ENCODE measurements at places on chromosomes 6 and 20.

DNA sequence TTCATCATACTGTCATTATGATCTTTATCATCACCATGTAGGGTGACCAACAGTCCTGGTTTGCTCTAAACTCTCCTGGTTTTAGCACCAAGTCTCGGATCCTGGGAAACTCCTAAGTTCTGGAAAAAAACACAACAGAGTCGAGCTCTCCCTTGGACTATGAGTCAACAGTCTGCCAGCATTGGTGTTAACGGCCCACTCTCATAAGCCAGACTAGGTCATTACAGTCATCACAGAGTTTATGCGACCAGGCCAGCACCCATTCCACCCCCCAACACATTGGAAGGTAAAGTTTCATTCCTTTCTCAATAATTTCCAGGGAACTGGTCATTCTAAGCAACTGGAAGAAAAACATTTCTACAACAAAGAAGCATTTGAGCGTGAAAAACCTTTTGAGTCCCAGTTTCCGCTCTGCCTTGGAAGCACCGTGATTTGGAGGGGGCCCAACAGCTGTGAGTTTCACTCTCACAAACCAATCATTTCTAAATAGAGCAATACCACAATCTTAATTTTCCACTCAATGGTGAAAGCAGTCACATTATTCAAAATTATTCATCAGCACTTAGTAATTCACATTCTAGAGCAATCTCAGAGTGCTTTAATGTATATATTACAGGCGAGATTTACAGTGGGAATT is 445.0 kb downstream of the CDH26 start:
- DNase-seq: no peak

DNA sequence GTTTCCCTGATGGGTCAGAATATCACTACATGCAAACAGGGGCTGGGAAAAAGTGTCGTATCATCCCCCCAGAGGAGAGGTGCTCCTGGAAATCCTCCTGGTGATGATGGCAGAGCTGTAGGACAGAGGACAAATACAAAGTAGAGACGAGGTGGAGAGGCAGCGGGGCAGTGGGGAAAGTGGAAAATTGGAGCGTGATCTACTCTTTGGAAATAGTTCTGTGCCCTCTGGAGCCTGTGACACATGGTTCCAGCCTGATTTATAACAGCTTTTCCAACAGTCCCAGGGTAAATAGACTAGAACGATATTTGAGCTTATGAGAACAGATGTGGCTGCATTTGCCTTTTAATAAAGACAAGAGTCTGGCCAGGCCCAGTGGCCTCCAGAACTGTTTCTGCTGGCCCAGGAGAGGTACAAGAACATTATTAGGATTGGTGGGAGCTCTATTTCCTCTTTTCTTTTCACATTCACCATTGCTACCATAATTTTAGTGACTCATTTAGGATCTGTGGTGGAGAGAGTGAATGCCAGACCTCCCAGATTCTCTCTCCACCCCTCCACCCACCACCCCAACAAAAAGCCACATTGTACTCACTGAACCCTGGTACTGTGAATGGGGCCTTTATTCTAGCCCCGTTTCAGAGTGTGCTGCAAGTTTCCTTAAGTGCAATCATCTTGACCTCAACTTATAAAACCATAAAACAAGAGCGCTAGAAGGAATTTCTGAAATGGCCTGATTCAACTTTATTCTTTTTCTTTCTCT is 78.3 kb downstream of the BTBD3 start:
- DNase-seq: no peak

DNA sequence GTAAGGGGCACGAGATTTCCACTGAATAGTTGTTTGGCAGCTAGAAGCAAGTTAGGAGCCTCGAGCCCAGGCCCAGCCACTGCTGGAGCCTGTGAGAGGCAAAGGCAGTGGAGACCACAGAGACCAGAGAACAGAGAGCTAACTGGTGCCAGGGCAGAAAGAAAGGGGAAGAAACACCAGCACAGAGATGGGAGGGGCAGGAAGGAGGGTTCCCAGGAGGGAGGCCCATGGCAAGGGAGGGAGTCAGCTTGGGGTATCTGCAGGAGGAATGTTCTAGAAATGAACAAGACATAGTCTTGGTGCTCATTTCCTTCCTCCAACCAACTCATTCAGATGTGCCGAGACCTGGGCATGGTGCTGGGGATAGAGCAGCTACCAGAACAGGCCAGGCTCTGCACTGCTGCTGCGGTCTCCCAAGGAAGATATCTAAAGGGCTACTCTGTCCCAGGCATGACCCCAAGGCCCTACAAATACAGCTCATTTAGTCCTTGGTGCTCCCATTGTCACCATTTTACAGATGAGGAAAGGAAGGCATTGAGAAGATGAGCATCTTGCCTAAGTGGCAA is 10.7 kb downstream of the ANGPT4 start:
- DNase-seq: no peak

GRCh38 chr20:51661609-51662178 is 106.5 kb downstream of the ATP9A start:
- DNase-seq: no peak

DNA sequence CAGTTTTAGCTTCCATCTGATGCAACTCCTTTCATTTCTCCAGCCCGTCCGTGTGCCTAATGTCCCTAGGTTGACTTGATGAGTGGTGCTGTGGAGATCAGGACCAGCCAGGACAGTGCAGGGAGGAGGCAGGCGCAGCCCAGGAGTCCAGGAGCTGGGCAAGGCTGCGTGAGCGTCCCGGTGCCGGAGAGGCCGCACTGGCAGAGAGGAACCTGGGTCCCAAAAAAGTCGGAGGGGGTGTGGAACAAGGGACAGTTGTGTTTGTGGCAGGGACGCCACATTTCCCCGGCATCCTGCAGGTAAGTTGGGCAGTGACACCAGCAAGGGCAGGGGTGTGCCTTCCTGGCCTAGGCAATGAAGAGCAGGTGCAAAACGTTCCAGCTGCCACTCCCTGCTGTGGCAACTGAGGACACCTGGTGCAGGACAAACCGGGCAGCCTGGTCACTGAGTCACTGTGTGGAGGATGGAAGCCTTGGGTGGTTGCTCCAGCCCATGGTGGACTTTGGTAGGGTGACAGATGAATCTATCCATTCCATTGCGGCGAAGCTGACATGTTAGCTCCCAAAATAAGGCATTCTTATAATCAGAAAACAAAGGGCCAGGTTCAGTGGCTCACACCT is 53.2 kb downstream of the RAMACL start:
- DNase-seq: no peak

GRCh38 chr6:134310817-134311216 is 7.1 kb downstream of the SGK1 start:
- no peak for DNase-seq

- no peak for DNase-seq
Observed at GRCh38 chr20:3927486-3928291, 38.5 kb downstream of the PANK2 start.

- no peak for DNase-seq
Observed at GRCh38 chr6:167956983-167957492, 40.4 kb upstream of the KIF25 start.

DNA sequence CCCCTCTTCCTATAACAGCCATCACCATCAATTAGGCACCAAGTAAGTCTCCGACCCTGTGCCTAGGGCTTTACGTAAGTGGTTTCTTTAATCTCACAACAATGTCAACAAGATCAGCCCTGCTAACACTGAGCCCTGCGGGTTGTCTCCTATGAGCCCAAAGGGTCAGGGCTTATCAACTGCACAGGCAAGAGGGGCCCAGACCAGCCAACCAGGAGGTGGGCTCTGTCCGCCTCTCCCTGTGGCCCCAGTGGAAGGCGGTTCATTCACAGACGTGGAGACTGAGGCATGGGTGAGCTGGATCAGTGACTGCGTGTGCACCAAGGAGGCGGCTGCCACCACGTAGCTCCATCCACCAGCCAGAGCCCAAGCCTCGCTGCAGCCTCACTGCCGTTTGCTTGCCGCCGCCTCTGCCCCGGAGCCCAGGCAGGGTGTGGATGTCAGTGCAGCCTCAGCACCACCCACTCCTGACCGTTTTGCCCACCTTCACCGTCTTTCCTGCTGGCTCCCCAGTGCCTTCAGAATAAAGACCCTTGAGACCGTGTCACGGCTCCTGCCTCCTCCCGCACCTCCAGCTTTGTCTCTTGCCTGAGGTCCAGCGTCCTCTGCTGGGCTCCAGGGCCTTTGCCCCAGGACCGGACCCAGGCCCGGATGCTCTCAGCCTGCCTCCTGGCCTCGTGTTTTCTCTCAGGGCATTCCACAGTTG is 78.7 kb downstream of the DLL1 start:
- no peak for DNase-seq

DNA sequence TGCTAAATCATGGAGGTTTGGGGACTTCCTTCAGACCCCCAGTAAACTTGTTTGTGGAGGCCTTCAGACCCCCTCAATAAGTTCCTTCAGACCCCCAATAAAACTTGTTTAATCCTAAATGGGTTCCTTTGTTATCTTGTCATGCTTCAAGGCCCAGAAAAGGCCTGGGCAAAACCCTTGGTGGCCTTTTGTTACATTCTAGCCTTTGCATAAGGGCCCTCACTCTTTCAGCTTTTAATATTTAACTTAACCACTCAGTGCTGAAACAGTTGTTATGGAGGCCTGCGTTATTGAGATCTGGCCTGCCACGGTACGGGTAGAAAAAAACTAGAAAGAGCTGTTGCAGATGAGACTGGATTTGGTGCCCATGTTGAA is 4.3 kb upstream of the DYNLRB1 start:
- DNase-seq: no peak

- peak; percentile 89 for DNase-seq
Observed at GRCh38 chr20:36541227-36541767, at the start of gene MYL9. MYL9 (plus strand) TSS chr20:36541519; CDS start chr20:36544885, 3,366 bp downstream.

- no peak for DNase-seq
Observed at GRCh38 chr6:152771061-152771687, 20.6 kb downstream of the VIP start.

DNA sequence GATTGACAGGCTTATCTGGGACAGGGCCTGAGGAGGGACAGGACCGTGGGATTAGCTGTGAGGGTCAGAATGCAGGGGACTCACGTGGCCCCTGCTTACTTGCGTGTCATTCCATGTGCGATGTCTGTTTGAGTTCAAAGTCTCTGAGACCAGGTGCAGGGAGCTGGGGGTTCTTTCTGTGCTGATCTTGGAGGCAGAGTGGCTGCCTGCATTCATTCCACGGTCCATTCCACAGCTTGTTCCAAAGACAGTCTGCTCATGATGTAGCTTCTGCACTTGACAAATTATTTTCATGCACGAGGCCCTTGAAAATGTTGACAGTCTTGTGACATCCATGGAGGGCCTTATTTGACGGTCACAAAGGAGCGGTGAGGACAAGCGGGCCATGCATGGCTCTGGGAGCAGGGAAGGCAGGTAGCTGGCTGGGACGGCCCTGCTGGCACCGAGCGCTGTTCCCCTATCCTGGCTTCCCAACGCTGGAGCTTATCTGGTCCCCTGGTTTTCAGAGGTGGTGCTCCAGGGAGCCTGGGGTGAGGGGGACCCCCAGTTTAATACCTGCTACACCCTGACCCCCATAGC is 156.3 kb upstream of the RNF24 start:
- DNase-seq: no peak
